ENCODE measurements at places on chromosomes 6 and 20.

DNA sequence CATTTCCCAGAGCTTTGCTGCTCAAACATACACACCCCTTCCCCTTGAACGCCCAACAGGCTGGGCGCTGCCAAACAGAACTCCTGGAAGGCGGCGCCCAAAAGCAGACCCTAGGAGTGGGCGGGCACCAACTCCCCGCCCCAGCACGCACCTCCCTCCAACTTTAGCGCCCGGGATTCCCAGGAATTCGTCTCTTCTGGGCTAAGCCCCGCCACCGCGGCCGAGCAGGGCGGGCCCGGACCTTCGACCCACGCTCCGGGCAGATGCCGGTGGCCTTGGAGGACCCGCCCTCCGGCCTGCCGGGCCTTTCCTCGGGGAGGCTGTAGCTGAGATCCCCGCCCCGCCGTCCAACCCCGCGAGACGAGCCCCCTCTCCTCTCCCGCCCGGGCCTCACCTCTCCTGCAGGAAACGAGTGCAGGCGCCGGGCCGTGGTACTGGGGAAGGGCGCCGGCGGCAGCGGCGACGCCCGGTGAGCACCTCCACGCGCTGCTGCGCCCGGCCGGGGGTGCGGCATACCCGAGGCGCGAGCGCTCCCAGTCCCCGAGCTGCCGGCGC, 659 bp downstream of the MCUR1 start:
- DNase-seq, result peak; percentile 16

DNA sequence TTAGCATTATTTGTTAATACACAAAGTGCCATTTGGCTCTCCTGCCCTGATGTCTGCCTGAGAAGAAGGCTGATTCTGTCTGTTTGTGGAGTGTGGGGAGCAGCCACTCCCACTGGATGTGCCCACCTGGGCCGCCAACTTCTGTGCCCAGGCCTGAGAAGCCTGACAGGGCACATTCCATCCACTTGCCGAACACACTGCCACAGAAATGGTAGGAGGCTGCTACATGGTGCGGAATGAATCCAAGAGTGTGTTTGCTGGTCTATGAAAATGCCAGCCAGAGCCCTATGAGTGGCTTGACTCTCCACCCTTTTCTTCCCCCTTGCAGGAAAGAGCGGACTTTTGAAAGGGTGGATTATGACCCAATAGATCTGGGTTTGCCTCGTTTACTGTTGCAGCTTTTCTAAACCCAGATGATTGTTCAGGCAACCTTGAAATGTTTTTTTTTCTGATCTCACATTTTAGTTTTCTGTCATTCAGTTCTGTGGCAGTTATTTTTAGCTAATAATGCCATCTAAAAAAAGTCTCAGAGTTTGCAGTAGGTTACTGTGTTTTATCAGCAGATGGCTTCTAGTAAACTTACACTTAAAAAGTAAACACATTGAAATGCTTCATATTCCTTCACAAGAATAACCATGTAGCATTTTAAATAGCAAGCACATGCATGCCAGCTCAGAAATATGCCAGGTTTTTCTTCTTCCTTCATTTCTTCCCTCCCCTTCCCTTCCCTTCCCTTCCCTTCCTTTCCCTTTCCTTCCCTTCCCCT, 196.5 kb downstream of the SLC35F1 start:
- DNase-seq, result no peak

DNA sequence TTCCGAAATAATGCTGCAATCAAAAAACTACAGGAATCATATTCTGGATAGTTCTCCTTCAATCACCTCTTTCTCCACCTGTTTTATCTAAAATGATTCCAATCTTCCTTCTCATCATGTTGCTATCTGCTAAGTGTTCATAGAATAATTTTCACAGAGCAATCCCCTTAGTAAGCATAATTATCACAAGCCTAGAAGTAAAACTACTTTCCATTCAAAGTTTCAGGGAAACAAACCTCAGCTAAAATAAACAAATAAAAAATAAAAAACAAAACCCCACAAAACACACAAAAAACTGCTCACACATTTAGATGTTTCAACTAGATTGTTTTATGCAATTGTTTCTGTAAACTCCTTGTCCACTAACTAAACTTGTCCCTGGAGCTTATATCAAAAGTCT, 291.2 kb downstream of the PHACTR1 start:
- no peak for DNase-seq

- DNase-seq, result no peak
Measured at GRCh38 chr20:62928246-62928939, 2.1 kb upstream of the DIDO1 start.

DNA sequence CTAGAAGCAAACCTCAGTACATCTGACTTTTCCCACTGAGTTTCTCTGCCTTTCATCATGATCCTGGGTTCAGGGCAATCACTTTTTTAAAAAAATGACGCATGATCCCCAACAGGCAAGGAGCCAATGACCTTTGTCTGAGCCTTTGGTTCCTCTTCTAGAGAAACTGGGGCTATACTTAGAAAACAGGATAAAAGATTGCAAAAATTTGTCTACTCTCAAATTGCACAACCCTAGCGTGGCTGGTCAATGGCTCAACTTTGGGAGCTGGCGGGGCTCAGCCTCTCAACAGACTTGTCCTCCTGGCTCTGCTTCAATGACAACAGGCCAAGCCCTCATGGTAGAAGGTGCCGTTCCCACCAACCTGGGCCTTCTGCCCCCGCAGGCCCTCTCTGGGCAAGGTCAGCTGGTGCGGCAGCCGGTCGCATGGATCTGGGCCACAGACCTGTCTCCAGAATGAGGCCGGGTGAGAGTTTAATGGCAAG, 48.7 kb downstream of the PDYN start:
- DNase-seq, result peak; percentile 41
